ENCODE measurements at places on chromosomes 13 and 19.

DNA sequence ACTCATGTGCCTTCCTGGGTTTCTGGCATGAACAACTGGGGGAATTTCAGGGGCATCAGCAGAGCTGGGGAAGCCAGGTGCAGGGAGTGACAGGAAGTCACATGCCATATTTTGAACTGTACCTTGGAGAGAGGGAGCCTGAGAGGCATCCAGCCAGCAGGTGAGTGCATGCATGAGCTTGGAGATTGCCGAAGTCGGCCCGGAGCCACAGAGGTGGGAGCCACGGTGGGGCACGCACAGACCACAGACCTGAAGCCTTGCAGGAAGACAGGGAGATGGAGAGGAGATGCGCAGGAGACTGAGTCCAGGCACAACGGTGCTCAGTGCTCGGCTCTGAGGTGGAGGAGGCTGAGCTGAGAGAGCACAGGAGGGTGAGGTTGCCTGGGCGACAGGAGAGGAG lies 55.1 kb downstream of the CDADC1 start:
- no peak for DNase-seq

DNA sequence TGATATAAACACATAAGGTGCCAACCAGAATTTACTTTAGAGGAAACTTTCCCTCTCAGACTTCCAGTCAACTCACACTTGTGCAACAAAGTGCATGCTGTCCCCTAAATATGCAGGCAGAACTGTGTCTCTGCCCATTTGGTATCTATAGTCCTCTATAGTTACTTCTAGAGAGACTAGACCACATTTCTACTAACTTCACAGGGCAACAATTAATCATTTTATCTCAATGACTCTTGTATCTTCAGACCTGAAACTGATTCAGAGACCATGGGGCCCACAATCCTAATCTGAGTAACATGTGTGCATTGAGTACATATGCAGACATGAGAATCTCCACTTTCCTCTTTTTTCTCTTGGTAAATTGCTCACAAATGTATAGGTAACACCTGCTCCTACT lies 158.1 kb downstream of the ZNF486 start:
- DNase-seq: no peak

- no peak for DNase-seq
These were observed 34.6 kb upstream of the SLC10A2 start for GRCh38 chr13:103100830-103101229.

DNA sequence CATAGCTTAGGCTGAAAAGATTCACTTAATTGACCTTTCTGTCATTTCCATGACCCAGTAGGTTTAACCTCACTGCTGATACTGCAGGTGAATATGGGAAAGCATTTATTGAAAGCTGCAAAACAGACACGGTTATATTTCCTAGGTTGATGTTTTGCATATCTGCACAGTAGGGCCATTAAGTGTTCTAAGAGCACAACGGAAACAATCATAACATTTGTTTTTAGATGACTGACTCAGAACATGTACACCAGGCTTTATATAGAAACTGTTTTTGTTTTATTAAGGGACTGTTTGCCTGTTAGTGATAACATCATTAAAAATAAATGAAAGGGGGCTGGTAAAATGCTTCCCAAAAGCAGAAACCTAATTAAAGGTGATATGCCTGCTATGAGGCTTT lies 367.8 kb downstream of the DACH1 start:
- DNase-seq: no peak

DNA sequence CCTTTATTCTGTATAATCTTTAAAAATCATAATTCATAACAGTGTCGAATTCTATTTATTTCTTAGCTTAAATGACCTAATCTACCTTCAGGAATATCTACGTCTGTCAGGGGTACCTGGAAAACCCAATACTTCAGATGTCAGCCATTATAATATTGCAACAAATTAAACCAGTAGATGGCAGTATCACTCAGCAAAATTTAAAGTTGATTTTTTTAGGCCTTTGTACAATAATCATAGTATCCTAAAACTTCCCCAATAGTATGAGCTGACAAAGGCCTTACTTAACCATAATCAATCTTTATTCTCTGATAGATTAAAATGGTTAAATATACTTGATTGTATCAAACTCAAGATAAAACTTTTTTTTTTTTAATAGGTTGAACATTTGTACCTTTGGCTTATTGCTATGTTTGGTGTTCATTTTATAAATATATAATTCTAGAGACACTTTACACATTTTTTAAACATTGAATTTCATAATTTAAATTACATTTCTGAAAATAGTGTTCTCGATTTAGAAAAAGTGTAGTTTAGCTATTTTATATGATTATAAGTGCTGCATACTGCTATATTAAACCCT lies 830.2 kb upstream of the SPRY2 start:
- no peak for DNase-seq

DNA sequence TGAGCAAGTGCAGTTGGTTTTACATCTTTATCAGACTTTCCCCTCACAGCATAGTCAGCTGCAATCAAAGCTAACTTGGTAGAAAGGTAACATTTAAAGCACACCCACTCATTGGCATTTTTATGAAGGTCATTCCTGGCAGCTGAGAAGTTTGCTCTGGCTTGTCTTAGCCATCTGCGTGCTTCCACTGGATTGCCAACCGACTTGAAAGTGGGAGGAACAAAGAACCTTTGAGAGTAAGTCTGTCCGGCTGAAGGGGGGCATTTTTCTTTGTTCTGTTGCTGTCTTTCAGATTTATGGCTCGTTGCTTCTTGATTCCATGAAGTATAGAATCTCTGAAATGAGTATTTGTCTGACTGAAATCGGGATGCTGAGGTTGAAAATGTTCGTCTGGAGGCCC lies 103.1 kb downstream of the SACS start:
- no peak for DNase-seq

DNA sequence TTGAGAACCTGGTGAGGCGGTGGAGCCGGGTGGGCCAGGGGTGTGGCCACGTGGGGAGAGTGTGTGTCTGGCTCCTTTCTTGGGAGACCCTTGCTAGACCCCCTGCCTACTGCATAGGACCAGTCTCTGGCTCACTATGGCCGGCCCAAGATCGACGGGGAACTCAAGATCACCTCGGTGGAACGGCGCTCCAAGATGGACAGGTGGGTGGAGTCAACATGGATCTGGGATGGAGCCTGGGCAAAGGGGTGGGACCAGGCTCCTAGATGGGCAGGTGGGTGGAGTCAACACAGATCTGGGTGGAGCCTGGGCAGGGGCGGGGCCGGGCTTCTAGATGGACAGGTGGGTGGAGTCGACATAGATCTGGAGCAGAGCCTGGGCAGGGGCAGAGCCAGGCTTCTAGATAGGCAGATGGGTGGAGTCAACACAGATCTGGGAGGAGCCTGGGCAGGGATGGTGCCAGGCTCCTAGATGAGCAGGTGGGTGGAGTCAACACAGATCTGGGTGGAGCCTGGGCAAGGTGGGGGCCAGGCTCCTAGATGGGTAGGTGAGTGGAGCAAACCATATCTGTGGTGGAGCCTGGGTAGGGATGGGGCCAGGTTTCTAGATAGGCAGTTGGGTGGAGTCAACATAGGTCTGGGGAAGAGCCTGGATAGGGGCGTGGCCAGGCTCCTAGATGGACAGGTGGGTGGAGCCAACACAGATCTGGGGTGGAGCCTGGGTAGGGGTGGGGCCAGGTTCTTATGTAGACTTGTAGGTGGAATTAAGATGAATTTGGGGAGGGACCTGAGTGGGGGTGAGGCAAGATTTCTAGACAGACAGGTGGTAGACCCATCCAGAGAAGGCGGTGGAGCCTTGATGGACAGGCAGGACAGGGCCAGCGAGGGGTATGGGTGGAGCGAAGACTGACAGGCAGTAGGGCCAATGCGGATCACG lies 56.5 kb downstream of the VAV1 start:
- DNase-seq: no peak

- DNase-seq: no peak
These were observed 355.8 kb downstream of the MYO16 start for GRCh38 chr13:108985166-108985565.

DNA sequence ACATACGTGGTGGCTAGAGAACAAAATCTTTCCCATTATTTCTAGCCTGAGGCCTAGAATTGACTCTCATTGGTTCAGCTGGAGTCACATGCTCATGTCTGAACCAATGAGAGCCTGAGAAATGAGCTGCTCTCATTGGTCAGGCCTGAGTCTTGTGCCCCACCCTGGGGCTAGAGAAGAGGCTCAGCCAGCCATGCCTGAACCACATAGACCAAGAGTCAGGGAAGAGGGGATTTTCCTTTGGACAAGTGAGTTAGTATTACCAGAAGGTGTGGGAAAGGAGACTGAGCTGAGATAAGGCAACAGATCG lies 6.9 kb downstream of the FXYD5 start:
- no peak for DNase-seq

GRCh38 chr13:63305641-63306133 lies 1890.0 kb upstream of the PCDH20 start:
- DNase-seq: no peak

- no peak for DNase-seq
These were observed 335 bp upstream of the ZNF607 start for GRCh38 chr19:37719927-37720265.

DNA sequence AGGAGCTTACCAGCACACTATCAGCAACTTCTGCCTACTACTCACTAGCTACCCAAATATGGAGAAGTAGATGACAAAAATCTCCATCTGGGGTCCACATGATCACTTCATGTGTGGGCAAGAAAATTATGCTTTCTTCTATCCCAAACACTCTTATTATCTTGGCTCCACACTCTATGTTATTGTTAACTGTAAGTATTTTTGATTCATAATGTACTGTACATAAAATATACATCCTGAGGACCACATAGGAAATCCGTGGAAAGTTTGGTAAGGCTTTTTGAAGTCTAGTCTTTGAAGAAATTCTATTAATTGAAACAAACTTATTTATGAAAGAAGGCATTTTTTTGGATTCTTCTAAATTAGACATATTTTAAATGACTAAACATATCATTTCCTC lies 378.8 kb downstream of the DACH1 start:
- no peak for DNase-seq

DNA sequence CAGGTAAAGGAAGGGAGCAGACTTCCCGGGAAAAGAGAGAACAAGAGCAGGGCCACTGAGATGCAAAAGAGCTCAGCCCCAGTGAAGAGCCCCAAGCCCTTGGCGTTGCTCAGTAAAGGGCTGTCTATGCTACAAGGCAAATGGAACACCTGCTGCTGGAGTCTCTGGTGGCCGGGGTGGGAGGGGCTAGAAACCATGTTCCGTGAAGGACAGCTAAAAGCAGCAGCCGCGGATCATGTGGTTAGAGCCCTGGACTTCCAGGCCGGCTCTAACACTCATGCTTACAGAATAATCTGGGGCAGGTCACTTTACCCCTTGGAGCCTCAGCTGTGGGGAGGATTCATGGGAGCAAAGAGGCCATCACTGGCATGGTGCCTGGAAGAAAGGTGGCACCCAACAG lies 17.8 kb downstream of the POU2F2 start:
- DNase-seq: no peak

DNA sequence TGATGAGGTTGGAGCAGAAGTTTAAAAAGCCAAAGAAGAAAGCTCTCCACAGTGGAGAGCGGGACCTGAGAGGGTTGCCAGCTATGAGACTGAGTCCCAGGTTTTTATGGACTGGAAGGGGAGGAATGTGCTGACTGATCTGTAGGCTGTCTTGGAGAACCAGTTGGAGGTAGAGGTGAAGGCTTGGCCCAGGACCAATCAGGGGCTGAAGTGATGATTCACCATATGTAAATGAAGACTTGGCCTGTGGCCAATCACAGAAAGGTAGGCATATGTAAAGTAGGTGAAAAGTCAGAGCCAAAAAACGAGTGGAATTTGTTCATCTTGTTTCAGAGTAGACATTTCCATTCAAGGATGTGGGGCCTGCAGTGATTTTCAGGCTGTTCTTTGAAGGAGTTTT lies 17.5 kb upstream of the KBTBD6 start:
- DNase-seq: no peak

- DNase-seq: no peak
These were observed 2.2 kb downstream of the TYK2 start for GRCh38 chr19:10378124-10378523.

GRCh38 chr19:1765232-1765903 lies 12.1 kb downstream of the ONECUT3 start:
- no peak for DNase-seq

GRCh38 chr19:54199401-54199800 lies 1.3 kb upstream of the RPS9 start:
- DNase-seq: no peak

DNA sequence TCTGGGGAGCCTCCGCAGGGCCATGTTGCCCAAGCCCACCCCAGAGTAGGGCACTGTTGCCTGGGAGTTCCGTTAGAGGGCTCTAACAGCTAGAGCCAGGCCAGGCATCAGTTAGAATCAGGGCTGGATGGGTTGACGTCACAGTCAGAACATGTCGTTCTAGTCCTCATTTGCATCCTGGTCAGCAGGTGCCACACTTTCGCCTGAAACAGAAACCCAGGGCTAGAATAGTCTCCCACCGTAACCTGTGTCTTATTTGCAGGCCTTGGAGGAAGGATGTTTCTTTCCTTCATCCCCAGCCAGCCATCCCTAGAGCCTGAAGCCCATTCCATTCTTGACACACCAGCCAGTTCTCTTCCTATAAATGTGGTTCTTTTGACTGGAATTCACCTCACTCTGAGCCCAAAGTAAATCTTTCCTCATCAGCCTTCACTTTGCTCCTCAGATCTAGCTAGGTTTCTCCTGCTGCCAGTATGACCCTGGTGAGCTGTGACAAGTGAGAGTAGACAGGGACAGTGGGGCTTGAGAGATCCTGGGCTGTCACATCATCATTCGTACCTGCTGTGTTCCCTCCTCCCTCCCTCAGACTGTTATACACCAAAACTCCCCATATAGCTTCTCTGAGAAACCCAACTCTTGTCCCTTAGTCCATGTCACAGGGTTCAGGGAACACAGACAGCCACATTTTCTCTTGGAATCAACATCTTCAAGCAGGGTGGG lies 12.2 kb upstream of the CCDC97 start:
- DNase-seq: no peak

- no peak for DNase-seq
These were observed 28.3 kb downstream of the EFNA2 start for GRCh38 chr19:1313695-1314613.

DNA sequence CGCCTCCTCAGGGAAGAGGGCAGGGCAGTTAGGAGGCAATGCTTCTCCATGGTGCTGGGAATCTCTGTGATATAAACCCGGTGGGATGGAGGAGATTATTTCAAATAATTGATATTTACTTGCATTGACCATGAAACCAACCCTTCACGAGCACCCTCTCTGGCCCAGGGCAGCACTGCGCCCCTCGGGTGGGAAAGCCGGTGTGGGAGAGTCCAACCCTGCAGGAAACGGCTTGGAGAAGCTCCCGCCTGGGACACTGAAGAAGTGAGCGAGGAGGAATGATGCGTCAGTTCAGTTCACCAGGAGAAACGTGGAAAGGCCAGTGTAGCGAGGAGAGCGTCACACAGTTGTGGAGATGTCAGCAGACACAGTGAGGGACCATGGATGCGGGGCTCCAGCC lies 99.9 kb downstream of the COL4A2 start:
- DNase-seq: no peak

- DNase-seq: no peak
These were observed 26.1 kb downstream of the GAS6 start for GRCh38 chr13:113837560-113838355.
